ENCODE measurements at places on chromosomes 6 and 20.

DNA sequence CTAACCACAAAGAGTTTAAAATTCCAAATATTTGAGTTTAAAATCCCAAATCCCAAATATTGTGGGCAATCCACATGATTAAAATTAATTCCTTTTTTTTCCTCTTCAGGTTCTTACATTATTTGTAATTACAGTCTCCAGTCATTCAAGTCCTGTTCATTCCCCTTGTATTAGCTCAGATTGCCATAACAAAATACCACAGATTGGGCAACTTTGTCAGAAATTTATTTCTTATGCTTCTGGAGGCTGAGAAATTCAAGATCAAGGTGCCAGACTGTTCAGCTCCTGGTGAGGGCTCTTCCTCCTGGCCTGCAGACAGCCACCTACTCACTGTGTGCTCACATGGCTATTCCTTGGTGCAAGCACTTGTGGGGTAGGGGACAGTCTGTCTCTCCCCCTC is 105.5 kb downstream of the ARMC2 start:
- DNase-seq = no peak

DNA sequence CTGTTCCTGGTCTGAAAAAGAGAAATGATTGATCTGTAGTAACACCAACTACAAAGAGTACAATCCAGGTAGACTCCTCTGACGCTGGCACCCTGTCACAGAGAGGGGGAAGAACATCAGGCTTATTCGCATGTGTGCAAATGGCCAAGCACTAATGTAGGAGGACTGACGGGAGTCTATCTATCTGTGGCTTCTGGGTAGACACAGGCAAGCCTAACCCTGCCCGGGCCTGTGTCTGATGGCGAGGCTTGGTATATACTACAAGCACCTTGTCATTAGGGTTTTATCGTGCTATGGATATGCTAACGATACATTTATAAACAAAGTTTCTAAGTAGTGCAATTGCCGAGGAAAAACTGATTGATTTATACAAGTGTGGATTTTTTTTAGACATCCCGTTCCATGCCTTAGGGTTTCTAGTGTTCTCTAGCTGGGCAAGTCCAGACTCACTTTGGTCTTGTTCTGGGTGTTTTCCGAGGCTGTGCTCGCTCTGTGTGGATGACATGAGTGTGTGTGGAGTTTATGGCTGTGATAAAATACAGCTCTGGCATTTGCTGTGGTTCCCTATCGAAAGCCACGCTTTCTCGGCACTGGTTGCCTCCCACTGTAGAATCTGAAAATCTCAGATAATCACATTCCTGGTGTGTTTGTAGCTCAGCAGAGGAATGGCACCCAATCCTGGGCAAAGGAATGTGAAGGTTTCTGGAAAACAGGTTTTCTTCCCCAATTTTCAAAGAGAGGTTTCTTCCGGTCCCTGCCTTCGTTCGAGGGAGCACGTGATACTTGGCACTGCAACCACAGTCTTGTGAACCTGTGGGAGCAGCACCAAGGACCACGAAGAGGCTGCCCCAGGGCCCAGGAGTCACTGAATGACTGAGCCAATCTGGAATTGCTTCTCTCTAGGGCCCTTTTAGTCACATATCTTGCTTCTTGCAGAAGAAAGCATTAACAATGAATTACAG is 67.5 kb upstream of the EDN1 start:
- no peak for DNase-seq

GRCh38 chr6:49264909-49265308 is 198.1 kb downstream of the MMUT start:
- no peak for DNase-seq

- no peak for DNase-seq
These were observed 18.8 kb upstream of the MAS1L start for GRCh38 chr6:29506446-29507067.

All from SK-N-DZ (cell line).